ENCODE measurements at places on chromosomes 2 and 18. TPM values are rescaled to one million over a fixed set of nuclear protein-coding genes. Genes with fewer than 3 reads are reported as not detected.

DNA sequence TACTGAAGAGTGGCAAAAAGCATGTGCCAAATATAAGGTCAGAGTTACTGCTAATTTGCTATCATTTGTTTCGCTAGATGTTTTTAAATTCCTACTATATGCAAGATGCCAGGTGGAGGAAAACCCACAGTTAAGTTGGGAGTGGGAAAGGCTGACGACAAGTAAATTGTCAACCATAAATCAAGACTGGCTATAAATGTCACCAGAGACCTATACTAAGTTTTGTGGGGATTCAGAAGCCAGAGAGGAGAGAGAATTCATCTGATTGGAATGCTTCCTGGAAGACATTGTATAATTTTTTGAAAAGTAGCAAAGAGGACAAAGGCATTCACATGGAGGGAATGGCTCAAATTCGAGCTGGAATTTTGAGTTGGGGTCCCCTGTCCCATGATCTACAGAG lies 64.3 kb downstream of the CFAP221 start:
- no peaks in the 10 kb centered on the region for H3K36me3 ChIP-seq
- no peak for DNase-seq
- no peaks in the 10 kb centered on the region for H3K27me3 ChIP-seq
- no peak overlapping the region for H3K4me3 ChIP-seq
- H3K27ac ChIP-seq = no peak overlapping the region

GRCh38 chr2:165003443-165004130 lies 48.3 kb upstream of the SLC38A11 start:
- H3K4me1 ChIP-seq = peaks cover under 1% of the 10 kb centered on the region
- H3K27ac ChIP-seq = no peak overlapping the region
- DNase-seq = no peak
- no peaks in the 10 kb centered on the region for H3K27me3 ChIP-seq
- no peaks in the 10 kb centered on the region for H3K36me3 ChIP-seq
- no peak overlapping the region for H3K4me3 ChIP-seq

ADCYAP1 gene
- total RNA-seq = not detected

GRCh38 chr2:74292751-74293150 lies 50.5 kb downstream of the SLC4A5 start:
- H3K27ac ChIP-seq = no peak overlapping the region
- H3K27me3 ChIP-seq = peaks cover 8% of the 10 kb centered on the region
- no peak for DNase-seq
- H3K36me3 ChIP-seq = no peaks in the 10 kb centered on the region

TDRD15 gene
- not detected for total RNA-seq

GRCh38 chr18:23209031-23209430 lies 73.7 kb downstream of the CABLES1 start:
- H3K4me1 ChIP-seq = no peaks in the 10 kb centered on the region
- H3K27ac ChIP-seq = no peak overlapping the region
- H3K4me3 ChIP-seq = no peak overlapping the region
- no peaks in the 10 kb centered on the region for H3K27me3 ChIP-seq

TRIM43 gene
- not detected for total RNA-seq

- H3K27me3 ChIP-seq = peaks cover 56% of the 10 kb centered on the region
- no peak overlapping the region for H3K27ac ChIP-seq
- H3K36me3 ChIP-seq = no peaks in the 10 kb centered on the region
- H3K4me1 ChIP-seq = no peaks in the 10 kb centered on the region
- no peak for DNase-seq
Measured at GRCh38 chr18:57428221-57429150, 6.7 kb upstream of the ONECUT2 start.
